M059J (cell line): ENCODE measurements at places on chromosomes 3 and 15.

GRCh38 chr3:124834723-124835718, 52.1 kb downstream of the ITGB5 start:
- peak; percentile 95 for DNase-seq

DNA sequence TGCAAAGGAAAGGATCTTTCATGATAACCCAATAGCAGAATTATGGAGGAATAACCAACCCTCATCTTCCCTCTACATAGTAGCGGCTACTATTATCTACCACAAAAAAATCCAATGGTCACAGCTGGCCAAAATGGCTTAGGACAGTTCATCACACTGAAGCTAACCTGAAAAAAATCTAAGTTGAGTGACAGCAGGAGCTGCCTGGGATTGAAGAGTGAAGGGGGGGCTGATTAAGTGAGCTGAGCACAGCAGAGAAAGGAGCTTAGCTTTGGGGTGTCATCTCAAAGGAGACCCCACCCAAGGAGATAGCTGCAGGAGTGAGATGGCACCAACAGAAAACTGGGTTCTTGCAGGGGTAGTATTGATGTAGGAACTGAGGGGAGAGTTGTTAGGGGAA, 33.6 kb downstream of the CCNL1 start:
- no peak for DNase-seq

DNA sequence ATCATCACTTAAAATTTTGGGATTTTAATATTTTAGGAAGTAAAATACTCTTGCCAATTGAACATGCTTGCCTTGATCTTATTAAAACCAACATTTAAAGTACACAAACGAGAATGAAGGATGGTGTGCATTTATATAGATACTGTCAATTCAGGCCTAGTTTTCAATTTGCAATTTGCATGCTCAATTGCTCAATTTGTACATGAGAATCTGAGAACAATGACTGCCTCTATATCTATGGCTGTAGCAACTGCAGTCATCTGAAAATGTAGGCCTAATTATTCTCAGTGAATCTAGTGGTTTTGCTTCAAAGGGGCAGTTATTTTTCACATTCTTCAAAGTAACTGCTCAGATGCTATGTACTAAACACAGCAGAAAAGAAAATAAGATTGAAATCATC, 18.8 kb downstream of the ZBBX start:
- no peak for DNase-seq

- DNase-seq: no peak
Observed at GRCh38 chr3:101377796-101378195, 57.4 kb upstream of the IMPG2 start.

- DNase-seq: no peak
Observed at GRCh38 chr15:85168642-85169173, 187.1 kb downstream of the PDE8A start.

GRCh38 chr3:170057550-170057949, 19.8 kb downstream of the GPR160 start:
- DNase-seq: no peak

DNA sequence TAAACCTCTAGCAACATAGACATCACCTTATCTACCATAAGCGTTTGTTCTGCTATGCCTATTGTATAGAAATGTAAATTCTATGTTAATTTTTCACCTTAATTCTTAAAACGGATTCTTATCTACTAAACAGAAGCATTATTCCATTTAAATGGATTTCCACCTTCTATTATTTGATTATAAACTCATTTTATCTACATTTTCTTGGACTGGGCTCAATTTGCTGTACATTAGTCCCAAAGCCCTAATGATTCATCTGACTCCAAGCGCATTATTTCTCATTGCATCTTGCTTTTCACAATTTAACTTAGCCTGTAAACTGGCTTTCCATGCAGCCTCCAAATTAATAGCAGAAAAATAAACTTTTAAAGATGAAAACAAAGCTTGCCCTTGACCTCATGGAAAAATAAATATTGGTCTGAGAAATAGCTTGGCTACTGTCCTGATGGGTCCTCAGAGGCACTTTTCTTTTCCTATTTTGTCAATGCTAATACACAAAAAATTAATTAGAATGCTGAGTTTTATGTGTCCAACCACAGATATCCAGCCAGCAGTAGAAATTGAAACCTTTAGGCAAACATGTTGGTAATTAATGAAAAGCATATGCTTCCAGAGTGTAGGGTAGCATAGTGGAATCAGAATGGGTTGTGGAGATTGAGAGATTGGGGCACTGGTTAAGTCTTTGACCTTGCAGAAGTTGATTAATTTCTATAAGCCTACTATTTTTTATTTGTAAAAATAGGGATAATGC, 81.4 kb upstream of the CFAP20DC start:
- peak; percentile 9 for DNase-seq

- no peak for DNase-seq
Observed at GRCh38 chr15:73857193-73857920, 16.0 kb upstream of the TBC1D21 start.

- no peak for DNase-seq
Observed at GRCh38 chr3:32502946-32503286, 264 bp upstream of the CMTM6 start.

DNA sequence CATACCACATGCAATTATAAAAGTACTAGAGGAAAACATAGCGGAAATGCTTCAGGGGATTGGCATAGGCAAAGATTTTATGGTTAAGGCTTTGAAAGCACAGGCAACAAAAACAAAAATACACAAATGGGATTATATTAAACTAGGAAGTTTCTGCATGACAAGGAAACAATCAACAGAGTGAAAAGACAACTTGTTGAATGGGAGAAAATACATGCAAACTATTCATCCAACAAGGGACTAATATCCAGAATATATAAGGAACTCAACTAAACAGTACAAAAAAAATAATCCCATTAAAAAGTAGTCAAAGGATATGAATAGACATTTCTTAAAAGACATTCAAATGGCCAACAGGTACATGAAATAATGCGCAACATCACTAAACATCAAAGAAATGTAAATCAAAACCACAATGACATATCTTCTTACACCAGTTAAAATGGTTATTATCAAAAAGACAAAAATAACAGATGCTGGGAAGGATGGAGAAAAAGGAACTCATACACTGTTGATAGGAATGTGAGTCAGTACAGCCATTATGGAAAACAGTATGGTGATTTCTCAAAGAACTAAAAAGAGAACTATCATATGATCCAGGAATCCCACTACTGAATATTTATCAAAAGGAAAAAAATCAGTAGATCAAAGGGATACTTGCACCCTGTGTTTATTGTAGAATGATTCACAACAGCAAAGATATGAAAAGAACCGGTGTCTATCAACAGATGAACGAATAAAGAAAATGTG, 39.1 kb downstream of the COPS2 start:
- no peak for DNase-seq

GRCh38 chr3:127337911-127338531, 50.2 kb upstream of the PRR20G start:
- DNase-seq: no peak

DNA sequence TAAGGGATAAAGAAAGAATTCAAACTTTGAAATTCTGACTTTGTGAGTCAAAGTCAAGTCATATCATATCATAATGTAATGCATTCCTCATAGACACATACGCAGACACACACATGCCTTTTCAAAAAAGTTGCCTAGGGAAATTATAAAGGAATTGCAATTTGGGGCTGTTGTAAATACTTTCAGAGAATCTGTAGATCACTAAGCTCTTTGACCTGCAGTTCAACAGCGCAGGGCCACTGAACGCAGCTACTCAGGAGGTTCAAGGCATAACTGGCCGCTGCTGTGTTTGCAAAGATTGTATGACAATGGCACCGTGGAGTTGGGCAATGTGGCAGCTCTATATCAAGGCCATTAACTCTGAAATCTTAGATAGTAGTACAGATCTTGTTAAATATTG, 188.4 kb upstream of the THRB start:
- DNase-seq: no peak

- DNase-seq: peak; percentile 79
Observed at GRCh38 chr3:111989061-111989678, 9.6 kb upstream of the TAGLN3 start.

DNA sequence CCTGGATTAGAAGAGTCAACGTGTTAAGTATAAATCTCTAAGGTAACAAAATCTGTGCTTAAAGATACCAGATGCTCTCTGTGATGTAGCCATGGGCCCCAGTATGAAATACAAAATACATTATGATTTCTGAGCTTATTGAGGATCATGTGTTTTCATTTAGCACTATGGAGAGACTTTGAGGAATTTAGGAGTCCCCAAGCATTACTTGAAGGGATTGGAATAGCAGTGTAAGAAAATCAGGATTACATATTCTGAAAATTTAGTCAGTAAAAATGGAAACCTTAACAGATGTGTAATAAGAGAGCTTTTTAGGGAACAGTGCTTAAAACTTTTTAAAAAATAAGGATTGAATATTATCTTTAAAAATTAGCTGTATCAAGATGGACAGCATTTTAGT, 35.5 kb downstream of the ECT2 start:
- DNase-seq: no peak
